ENCODE measurements at places on chromosomes 7 and 10.

DNA sequence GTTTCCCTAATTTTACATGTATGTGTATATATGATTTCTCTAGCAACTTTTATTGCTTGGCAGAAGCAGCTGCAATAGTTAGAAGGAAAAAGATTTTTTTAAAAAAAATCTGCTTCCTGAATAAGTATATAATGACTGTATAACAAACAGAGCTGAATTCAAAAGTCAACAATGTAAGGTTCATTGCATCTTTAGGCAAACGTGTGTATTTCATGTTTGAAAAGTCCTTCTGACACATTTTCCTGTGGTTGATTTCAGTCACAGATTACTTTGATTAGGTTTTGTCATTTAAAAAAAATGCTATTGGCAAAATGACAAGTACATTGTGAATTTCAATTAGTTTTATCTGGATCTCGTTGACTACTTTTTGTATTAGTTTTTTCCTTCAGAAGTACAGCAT lies 231.0 kb downstream of the CSTF2T start:
- no peak overlapping the region for H3K27ac ChIP-seq
- H3K36me3 ChIP-seq: no peaks in the 10 kb centered on the region
- H3K27me3 ChIP-seq: no peaks in the 10 kb centered on the region
- DNase-seq: no peak
- no peaks in the 10 kb centered on the region for H3K4me1 ChIP-seq

GRCh38 chr7:101468546-101469275 lies 106.0 kb downstream of the COL26A1 start:
- no peaks in the 10 kb centered on the region for H3K4me1 ChIP-seq
- no peaks in the 10 kb centered on the region for H3K36me3 ChIP-seq
- H3K27ac ChIP-seq: no peak overlapping the region
- no peak overlapping the region for H3K4me3 ChIP-seq
- DNase-seq: no peak
- no peaks in the 10 kb centered on the region for H3K27me3 ChIP-seq

GRCh38 chr10:686155-686931 lies 3.1 kb downstream of the DIP2C start:
- H3K36me3 ChIP-seq: no peaks in the 10 kb centered on the region
- H3K4me1 ChIP-seq: peaks cover 12% of the 10 kb centered on the region
- no peaks in the 10 kb centered on the region for H3K27me3 ChIP-seq
- no peak for DNase-seq

- H3K36me3 ChIP-seq: no peaks in the 10 kb centered on the region
- no peak overlapping the region for H3K4me3 ChIP-seq
- no peak overlapping the region for H3K27ac ChIP-seq
- H3K27me3 ChIP-seq: no peaks in the 10 kb centered on the region
- no peak for DNase-seq
- peaks cover 1% of the 10 kb centered on the region for H3K4me1 ChIP-seq
Measured at GRCh38 chr7:80175744-80176143, 41.1 kb downstream of the GNAI1 start.

Measured in ovary (tissue), 10 donors.